ENCODE measurements at places on chromosomes 16 and 17. TPM values are rescaled to one million over a fixed set of nuclear protein-coding genes. Genes with fewer than 3 reads are reported as not detected.

- no peak for DNase-seq
Measured at GRCh38 chr17:67278363-67278762, 33.4 kb upstream of the HELZ start.

GRCh38 chr16:27690608-27691007 is 140.7 kb downstream of the KATNIP start:
- no peak for DNase-seq

DNA sequence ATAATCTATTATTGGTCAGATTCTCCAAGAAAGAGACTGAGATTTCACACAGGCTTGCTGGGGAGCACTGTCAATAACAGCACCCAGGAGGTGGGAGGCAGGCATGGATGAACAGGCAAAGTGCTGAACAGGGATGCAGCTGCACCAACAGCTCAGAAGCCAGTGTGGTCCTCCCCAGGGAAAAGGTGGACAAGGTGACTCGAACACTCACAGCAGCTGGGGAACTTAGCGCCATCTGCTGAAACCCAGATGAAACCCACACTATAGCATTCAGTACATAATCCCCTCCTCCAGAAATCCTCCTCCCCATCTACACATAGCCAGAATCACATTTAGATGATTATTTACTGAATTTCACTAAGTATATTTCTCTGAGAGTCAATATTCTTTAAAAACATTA is 255.2 kb upstream of the WSB1 start:
- DNase-seq, result no peak

TBC1D3G gene
- not detected for total RNA-seq

SHBG gene
- total RNA-seq, result 5.1 TPM

Data from progenitor cell of endocrine pancreas (in vitro differentiated cells).